ENCODE measurements at places on chromosomes 2 and 18. TPM values are rescaled to one million over a fixed set of nuclear protein-coding genes. Genes with fewer than 3 reads are reported as not detected.

ANTXR1 gene
- polyA plus RNA-seq, result 100 TPM

ADRA2B gene
- 2.8 TPM for polyA plus RNA-seq

ZFP36L2 gene
- 113 TPM for polyA plus RNA-seq

GRCh38 chr2:120715353-120715752 lies 20.3 kb upstream of the GLI2 start:
- no peak for DNase-seq

GRCh38 chr2:124810132-124810531 lies 785.0 kb downstream of the CNTNAP5 start:
- DNase-seq, result no peak

ABCG8 gene
- 0.67 TPM for polyA plus RNA-seq

GRCh38 chr2:6864923-6865345 lies 773 bp downstream of the CMPK2 start:
- DNase-seq, result no peak

DNA sequence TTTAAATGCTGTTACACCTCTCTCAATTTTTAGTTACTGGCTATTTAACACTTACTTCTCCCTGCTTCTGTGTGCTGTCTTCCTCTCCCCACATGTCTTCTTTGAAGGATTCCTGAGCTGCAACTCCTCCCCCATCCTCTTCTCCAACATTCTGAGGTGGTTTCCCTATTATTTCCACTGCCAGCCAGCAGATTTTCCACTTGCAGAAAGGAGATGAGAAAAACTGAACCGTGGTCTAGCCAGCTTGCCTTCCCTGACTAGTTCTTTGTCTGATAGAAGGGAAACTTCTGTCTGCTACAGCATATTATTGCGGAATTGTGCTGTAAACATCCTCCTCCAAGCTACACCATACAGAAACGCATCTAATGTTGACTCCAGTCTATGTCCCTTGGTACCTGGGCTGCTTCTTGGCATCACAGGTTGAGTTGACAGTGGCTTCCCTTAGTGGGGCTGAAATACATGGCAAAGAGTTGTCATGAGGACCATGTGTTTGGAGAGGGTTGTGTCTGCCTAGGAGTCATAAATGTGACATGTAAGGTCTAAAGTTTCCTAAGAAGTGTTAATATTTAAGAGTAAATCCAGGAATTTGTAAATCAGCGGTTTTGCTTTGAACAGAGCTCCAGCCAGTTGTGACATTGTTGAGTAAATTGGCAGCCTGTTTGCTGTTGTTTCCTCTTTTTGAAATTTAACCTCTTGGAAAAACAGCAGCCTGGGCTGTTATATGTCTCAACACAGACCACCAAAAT lies 68.3 kb upstream of the RND3 start:
- DNase-seq, result no peak

DNA sequence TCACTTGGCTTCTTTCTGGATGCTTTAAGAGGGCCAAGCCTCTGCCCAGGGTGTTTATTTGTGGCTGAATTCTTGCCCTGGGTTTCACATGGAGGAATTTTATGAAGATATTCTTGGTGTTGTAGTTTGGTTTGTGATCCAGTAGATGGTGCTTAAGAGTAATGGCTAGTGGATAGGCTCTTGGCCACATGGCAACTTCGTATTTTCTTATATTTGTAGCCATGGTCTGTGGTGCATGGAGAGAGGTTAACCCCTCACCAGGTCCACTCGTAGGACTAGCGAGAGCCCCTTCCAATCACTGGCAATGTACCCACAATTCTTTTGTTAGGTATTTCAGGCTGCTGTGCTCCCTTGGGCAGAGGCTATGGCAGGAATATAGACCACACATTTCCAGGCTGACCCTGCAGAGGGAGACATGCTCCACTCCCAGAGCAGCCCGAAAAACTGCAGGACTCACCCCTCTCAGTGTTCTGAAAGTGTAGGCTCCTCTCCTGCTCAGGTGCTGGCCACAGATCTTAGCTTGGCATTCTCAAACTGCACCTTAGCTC lies 582.1 kb upstream of the SETBP1 start:
- no peak for DNase-seq

DNA sequence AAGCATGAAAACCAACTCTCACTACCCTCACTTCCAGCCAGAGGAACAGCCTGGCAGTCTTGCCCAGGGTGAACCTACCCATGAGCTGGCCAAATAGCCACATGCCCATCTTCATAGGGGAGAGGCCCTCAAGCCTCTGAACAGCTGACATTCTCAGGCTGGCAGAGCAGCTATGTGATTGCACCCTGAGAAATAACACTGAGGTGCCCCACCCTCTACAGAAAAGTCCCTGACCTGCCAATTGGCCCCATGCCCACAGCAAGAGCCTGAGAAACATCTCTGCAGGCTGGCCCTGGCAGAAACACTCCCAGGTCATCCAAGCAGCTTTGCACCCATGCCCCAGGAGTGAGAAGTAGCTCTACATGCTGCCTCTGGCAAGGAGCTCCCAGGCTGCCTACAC lies 127.4 kb upstream of the OTX1 start:
- no peak for DNase-seq

DNA sequence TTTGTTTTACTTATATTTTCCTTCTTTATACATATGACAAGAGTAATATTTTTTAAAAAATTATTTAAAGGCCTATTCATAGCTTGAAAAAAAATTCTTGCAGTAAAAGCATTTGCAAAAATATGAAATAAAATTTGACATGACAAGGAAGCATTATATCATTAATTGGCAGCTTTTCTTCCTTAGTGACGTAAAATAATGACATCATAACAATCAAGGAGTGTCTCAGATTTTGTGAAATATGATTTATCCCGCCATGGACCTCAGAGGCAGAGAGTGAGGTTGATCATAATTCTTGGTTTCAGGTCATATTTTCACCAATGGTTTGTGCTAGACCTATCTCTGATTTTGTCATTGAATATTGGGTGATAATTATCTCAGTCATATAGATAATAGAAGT lies 176.0 kb downstream of the MIB1 start:
- no peak for DNase-seq

GRCh38 chr2:135786823-135787222 lies 45.2 kb downstream of the UBXN4 start:
- no peak for DNase-seq

ITPRIPL1 gene
- 4.4 TPM for polyA plus RNA-seq

DNA sequence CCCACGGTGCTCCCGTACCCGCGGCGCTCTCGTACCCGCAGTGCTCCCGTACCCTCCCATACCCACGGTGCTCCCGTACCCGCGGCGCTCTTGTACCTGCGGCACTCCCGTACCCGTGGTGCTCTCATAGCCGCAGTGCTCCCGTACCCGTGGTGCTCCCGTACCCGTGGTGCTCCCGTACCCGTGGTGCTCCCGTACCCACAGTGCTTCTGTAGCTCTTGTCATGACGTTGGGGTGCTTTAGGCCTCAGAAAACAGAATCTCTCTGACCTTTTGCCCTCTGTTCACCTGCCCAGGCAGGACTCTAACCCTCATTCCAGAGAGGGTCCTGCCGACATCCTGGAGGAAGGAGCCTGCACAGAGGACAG lies 35.3 kb downstream of the SLC66A2 start:
- no peak for DNase-seq

GRCh38 chr18:14912967-14913366 lies 165.0 kb downstream of the ANKRD30B start:
- DNase-seq, result no peak

GRCh38 chr2:37441055-37441454 lies 96.6 kb downstream of the QPCT start:
- no peak for DNase-seq

- DNase-seq, result no peak
Measured at GRCh38 chr2:1662606-1663180, 81.6 kb downstream of the PXDN start.

DNA sequence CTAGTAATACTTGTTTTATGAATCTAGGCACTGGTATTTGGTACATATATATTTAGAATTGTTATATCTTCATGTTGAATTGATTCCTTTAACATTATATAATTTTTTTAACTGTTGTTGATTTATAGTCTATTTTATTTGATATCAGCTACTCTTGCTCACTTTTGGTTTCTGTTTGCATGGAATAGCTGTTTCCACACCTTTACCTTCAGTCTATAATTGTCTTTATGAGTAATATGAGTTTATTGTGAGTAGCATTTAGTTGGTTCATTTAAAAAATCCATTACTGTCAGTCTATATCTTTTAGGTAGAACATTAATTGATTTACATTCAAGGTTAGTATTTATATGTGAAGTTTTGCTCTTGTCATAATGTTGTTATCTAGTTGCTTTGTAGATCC lies 58.6 kb downstream of the SMCHD1 start:
- no peak for DNase-seq

- DNase-seq, result no peak
Measured at GRCh38 chr2:9191041-9191481, 15.6 kb upstream of the ASAP2 start.

GRCh38 chr2:121486191-121486790 lies 44.4 kb upstream of the RNU4ATAC start:
- no peak for DNase-seq

DNA sequence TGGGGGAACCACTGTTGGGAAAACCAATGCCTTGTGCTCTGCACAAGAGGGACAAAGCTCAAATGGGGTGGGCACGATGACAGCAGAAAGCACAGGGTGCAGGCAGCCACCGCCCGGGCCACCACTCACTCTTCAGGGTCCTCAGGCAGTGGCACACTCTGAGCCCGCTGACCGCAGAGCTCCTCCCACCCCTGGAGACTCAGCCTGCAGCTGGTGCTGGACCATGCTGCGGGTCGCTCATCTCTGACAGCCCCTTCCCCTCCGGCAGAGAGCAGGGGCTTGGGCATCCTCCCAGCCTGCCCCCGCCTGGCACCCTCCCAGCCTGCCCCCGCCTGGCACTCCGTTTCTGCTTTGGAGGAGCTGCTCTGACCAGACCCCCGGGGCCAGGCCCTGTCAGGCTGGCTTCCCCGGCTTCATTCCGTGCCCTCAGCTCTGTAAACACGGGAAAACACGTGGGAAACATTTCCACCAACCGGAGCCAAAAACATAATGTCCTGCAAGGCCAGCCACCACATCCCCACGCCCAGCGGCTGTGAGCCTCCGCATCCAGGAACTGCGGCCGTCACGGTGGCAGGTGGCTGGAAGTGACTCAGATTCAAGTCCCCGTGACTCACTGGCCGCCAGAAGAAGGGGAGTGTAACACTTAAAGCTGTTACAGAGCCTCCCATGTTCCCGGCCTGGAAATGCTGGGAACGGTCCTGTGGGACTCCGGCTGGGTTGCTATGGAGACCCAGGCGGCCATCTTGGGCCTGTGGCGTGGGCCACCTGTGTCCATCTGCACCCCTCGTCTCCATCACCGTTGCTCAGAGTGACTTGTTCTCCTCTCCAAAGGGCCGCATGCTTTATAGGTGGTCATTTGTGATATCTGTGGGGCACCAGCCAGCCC lies 6.8 kb upstream of the SNED1 start:
- no peak for DNase-seq

- DNase-seq, result no peak
Measured at GRCh38 chr18:78368726-78369125, 610.9 kb upstream of the SALL3 start.

- DNase-seq, result no peak
Measured at GRCh38 chr2:43360137-43360536, 133.7 kb upstream of the ZFP36L2 start.

DNA sequence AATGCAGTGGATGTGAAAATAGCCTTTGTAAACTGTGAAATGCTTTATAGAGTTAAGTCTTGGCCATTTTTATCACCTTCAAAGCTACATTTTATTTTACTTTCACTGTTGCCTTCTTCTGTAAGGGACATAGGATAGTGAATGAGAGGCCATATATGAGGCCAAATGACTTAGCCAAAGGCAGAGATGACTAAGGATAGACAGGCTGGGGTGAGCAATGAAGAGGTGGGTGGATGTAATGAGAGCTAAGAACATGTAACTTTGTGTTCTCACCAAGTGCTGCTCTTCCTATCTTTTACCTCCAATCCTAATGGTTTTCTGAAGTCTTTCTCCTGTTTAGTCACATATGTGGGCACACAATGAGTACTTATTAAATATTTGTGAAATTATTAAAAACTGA lies 101.9 kb downstream of the MBD5 start:
- no peak for DNase-seq

- no peak for DNase-seq
Measured at GRCh38 chr2:219967247-219968245, 340.1 kb downstream of the SLC4A3 start.

C1GALT1C1L gene
- polyA plus RNA-seq, result 3.7 TPM

DNA sequence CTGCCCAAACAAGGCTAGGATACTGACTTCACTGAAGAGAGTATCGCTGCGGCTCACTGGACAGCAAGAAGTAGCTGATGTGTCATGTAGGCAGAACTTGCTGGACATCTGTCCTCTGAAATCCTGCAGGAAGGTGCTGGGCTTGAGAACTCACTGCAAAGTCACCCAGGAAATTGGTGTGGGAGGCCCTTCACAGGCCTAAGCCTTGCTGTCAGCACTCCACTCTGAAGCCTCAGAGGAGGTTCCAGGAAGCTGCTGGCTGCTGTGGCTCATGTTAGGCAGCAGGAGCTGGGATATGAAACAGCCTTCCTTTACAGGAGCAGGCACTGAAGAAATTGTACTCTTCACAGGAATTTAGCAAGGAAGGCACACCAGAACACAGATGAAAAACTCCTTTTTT lies 88.3 kb upstream of the CCDC68 start:
- no peak for DNase-seq

- DNase-seq, result no peak
Measured at GRCh38 chr18:74994502-74995418, 214.2 kb downstream of the PTGR3 start.

RFX8 gene
- polyA plus RNA-seq, result 1.0 TPM

DNA sequence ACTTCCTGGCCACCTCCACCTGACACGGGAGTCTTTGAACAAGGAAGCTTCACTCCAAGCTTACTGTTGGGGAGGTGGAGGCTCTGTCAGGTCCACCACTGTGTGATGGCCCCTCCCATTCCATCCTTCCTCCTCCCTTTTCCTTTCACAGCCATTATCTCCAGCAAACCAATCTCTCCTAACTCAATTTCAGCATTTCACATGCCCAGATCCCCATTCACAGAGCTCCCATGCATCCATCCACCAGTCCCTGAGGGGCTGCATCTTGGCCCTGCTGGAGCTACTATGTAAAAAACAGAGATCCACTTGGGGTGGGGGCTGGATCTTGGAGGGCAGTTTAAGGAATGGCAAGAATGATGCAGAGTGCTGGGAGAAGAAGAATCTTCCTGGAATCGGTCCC lies 129.0 kb upstream of the COPS8 start:
- DNase-seq, result no peak

DNA sequence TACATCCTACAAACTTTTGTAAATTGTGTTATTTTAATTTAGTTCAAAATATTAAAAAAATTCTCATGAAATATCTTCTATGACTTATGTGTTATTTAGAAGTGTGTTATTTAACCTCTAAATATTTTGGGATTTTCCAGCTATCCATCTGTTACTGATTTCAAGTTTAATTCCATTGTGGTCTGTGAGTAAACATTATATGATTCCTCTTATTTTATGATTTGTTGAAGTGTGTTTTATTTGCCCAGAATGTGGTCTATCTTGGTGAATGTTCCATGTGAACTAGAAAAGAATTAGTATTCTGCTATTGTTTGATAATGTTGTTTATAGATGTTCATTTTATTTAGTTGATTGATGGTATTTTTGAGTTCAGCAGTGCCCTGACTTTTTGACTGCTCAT lies 136.0 kb downstream of the ZNF804A start:
- DNase-seq, result no peak

- DNase-seq, result no peak
Measured at GRCh38 chr2:12964904-12965539, 248.3 kb downstream of the TRIB2 start.

All from right renal pelvis (tissue), 4 donors.